ENCODE measurements at places on chromosomes 6 and 20.

DNA sequence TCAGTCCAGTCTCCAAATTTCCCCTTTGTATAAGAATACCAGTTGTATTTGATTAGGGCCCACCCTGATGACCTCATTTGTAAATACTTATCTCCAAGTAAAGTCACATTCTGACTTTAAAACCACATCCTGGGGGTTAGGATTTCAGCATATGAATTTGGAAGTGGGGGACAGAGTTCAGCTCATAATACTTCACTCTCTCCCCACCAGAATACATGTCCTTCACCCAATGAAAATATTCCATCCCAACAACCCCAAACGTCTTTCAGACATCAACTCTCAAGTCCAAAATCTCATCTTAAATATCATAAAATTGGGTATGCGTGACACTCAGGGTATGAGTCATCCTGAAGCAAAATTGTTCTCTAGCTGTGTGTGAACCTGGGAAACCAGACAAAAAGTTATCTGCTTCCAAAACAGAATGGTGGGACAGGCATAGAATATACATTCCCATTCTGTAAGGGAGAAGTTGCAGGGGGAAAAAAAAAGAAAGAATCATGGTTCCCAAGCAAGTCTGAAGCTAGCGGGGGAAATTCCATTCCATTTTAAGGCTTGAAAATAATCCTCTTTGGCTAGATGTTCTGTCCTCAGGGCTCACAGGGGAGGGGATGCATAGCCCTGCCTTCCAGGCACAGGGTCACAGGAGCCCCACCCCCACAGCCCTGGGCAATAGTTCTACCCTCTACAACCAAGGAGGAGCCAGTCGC is 113.9 kb downstream of the ADAT2 start:
- DNase-seq = peak; percentile 50

DNA sequence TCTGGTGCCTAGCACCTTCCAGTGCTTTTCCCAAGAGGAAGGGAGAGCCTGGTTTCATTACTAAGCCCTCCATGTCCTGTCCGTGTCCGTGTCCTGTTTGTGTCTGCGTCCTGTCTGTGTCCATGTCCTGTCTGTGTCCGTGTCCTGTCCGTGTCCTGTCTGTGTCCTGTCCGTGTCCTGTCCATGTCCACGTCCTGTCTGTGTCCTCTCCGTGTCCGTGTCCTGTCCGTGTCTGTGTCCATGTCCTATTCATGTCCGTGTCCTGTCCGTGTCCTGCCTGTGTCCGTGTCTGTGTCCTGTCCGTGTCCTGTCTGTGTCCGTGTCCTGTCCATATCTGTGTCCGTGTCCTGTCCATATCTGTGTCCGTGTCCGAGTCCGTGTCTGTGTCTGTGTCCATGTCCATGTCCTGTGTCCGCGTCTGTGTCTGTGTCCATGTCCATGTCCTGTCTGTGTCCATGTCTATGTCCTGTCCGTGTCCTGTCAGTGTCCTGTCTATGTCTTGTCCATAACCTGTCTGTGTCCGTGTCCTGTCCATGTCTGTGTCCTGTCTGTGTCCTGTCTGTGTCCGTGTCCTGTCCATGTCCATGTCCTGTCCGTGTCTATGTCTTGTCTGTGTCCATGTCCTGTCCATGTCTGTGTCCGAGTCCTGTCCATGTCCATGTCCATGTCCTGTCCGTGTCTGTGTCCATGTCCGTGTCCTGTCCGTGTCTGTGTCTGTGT is 54.4 kb upstream of the BHLHE23 start:
- no peak for DNase-seq

DNA sequence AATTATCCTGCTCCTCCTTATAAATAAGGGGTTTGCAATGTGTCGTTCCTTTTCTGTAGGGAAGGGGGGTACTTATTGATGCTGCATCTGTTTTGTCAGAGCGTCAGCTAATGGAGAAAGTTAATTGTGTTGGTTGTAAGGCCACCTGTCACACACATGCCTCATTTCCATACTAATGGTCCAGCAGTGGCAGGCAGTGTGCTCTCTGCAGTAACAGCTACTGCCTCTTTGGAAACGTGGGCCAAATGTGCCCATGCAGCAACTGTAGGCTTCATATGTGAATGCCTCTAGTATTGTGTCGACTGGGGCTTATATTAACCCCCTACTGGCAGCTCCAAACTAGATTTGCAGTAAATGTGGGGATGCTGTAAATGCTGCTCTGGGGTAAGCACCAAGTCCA is 56.3 kb upstream of the OLIG3 start:
- no peak for DNase-seq

- DNase-seq = no peak
Measured at GRCh38 chr6:157498817-157499216, 117.8 kb downstream of the ZDHHC14 start.

DNA sequence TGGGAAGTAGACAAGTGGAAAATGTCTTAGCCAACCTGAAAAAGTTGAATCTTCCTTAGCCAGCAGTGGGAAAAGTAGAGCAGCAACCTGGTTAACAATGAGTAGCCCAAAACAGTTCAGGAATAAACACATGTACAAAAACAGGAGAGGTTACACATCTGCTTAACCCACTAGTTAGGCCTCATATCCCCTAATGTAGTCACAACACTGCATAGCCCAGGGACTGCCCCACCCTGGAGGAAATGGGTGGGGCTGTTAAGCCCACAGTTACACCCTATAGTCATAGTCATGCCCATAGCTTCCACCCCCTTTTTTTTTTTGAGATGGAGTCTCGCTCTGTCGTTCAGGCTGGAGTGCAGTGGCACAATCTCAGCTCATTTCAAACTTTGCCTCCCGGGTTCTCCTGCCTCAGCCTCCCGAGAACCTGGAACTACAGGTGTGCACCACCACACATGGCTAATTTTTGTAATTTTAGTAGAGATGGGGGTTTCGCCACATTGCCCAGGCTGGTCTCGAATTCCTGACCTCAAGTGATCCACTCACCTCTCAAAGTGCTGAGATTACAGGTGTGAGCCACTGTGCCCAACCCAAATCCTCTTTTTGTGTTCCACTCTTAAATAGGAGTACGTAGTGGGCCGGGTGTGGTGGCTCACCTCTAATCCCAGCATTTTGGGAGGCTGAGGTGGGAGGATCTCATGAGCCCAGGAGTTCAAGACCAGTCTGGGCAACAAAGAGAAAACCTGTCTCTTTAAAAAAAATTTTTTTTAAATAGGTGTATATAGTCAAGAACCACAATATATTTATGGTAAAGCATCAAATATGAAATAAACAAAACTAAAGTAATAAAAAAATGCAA is 24.5 kb downstream of the ILRUN start:
- no peak for DNase-seq

DNA sequence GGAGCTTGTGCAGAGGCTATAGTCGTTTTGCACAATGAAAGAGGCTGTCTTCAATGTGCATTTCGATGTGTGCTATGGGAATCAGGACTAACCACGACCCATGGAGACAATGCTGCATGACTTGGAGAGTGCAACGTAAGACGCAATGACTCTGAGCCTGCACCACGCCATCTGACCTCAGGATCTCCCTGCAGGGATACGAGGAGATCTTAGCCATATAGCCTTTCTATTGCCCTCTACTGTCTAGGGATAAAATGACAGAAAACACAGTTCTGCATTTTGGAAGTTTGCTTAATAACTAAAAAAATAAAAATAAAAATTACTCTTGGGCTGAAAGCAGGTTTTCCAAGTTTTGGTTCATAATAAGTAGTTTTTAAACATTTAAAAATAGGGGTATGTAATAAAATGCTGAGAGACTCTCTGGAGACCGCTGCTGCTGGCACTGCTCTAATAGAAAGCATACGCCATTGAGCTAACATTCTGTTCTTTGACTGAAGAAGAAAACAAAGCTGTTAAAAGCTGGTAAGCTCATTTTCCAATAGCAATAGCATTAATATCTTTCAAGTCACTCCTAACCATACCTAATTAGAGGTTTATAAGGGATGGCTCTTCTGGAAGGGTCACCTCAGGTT is 87.2 kb downstream of the PDE7B start:
- peak; percentile 14 for DNase-seq

- no peak for DNase-seq
Measured at GRCh38 chr6:81838031-81838430, 85.5 kb upstream of the TENT5A start.

GRCh38 chr6:42629845-42630244 is 66.0 kb downstream of the UBR2 start:
- no peak for DNase-seq

DNA sequence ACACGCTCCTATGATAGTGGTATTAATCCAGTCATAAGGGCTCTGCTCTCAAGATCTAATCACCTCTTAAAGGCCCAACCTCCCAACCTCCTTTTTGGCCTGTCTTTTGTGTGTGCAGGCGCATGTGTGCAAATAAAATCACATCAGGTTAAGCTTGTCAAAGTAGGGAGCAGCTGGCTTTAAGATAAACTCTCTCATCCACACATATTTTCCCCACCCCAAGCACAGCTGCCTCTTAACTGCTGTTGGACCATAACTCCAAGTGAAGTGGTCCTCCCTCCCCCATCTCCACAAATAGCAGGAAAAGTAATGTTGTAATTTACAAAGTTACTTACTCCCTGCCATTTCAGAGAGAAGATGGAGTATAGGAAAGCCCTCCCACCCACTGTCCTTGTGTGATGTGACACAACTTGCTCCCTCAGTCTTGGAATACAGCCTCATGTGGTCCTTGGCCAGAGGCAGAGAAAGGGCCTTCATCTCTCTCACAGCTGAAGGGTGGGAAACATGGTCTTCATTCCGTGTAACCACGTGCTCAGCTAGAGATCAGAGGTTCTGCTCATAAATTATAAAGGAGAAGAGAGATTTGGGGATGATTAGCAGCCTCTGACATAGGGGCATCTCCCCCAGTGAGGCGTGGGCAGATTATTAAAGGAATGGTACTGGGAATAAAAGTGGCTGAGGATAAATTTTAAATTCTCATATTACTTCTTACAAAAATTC is 74.8 kb upstream of the TPD52L1 start:
- no peak for DNase-seq

DNA sequence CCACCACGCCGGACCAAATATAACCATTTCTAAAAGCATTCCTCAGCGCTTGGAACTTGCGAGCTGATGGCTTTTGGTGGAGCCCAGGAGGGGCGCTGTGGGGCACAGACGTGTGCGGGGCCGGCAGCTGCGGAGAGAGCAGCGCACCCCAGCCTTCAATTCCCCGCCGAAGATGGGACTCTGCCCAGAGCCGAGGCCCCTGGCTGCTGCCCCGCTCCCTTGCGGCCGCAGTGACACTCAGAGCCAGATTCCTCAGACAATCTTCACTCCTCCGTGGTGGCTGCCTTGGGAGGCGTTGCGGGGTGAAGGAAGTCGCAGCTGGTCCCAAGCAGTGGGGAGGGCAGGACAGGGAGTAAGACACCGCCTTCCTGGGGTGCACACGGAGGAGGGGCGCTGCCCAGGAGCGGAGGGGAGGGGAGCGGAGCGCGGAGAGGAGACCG is 87.7 kb downstream of the TMEM242 start:
- DNase-seq = peak; percentile 73

GRCh38 chr20:22729616-22730236 is 145.4 kb upstream of the FOXA2 start:
- no peak for DNase-seq

- DNase-seq = no peak
Measured at GRCh38 chr6:135073756-135074393, 19.3 kb upstream of the HBS1L start.

DNA sequence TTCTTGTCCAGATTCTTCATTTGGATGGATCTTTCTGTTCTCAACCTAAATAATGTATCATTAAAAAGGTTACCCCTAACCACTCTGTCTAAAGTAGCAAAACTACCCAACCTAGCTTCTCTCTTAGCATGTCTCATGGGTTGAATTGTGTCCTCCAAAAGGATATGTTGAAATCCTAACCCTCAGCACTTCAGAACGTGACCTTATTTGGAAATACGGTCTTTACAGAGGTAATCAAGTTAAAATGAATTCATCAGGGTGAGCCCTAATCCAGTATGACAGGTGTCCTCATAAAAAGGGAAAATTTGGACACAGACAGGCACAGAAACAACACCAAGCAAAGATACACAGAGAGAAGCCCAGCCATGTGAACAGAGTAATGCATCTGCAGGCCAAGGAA is 6.1 kb upstream of the FRK start:
- no peak for DNase-seq

DNA sequence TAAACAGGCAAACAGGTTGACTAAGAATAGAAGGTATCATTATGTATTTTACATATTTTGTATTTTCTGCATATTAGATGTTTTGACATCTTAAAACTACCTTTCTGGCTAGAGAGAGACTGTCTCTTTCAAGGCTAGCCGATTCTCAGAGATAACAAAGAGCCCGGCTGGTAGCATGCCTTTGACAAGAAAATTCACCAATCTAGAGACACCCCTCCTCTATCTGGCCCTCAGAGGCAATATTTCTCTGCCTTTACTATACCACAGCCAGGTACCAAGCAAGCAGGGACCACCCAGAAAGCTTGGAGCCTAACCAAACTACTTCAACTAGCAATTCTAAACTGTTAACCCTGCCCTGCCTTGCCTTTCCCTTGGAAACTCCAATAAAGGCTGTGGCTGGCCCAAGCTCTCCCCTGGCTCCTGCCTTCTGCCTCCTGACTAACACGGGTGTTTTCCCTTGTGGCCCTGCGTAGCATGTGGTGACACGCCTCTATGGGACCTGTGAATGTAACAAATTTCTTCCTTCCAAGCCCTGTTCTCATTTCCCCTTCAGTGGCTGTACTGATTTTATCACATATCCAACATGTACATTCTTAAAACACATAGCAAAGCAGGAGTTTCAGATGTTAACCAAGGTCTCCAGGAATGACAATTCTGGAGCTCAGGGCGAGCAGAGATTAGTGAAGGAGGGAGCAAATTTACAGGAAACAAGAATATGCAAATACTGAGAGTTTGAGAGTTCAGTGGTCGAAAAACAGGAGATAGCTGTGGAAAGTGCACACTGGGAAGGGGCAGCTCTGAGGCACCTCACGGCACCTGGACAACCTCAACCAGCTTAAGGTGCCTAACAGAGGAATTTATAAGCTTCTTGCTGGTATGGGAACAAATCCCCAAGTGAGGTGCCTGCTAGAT is 120.8 kb downstream of the BACH2 start:
- no peak for DNase-seq

- DNase-seq = no peak
Measured at GRCh38 chr6:51960419-51960818, 127.0 kb downstream of the PKHD1 start.

DNA sequence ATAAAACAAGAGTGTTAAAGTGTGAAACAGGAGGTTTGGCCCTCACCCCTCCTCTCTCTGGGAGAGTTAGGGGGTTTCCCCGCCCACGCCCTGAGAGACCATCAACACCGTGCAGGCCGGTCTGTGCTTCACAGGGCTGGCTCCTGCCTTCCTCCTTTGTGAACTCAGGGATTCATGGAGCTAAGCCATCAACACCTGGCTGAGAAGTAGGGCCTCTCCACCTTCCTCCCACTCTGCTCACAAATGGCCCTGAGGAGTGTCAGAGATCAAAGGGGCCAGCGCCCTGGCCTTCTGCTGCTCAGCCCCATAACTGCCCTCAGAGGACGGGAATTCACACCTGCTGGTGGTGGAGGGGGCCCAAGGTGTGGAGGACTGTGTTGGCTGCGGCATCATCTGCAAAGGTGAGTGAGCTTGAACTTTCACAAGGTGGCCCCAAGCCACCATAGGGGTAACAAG is 88.6 kb downstream of the PSMB1 start:
- DNase-seq = peak; percentile 53

- DNase-seq = no peak
Measured at GRCh38 chr20:58475466-58475865, 39.7 kb downstream of the APCDD1L start.
